Lung (tissue), 17 donors: ENCODE measurements at places on chromosomes 12 and 14. TPM values are rescaled to one million over a fixed set of nuclear protein-coding genes. Genes with fewer than 3 reads are reported as not detected.

- no peak for DNase-seq
These were observed 19.2 kb downstream of the LUM start for GRCh38 chr12:91091916-91092715.

DNA sequence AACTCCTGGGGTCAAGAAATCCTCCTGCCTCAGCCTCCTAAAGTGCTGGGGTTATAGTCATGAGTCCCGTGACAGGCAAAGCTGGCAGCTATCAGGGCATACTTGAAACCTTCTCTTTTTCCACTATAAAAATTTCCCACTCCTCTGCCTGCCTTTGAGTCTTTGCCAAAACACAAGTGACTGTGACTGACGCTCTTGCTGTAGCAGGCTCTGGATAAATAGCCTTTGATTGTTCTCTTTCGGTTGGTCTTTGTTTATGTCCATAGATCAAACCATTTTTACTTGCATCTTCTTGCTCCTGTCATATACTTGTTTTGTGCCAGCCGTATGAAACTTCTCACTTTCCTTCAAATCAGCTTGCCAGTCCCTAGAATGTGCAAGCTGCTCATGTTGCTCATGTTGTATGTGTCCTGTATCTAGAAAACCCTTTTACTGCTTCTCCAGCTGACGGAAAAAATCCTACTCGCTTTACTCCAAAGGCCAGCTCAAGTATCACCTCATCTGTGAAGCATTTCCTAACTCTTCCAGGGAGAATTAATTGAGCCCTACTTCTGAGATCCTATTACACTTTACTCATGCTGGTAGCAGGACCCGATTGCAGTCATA, 73.1 kb downstream of the RESF1 start:
- DNase-seq = no peak

The DEPDC4 gene
- total RNA-seq = 1.6 TPM

DNA sequence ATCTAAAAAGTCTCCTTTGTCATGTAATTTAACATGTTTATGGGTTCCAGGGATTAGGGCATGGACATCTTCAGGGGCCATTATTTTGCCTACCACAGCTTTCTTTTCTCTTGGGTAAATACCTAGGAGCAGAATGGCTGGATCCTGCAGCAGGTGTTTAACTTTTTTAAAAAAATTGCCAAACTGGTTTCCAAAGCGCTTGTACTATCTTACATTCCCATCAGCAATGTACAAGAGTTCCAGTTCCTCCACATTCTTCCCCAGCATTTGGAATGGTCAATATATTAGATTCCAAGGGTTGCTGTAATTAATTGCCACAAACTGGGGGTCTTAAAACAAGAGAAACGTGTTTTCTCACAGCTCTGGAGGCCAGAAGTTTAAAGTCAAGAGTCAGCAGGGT, 27.7 kb upstream of the MYL2 start:
- DNase-seq = no peak

- no peak for DNase-seq
These were observed 6.0 kb downstream of the SPTB start for GRCh38 chr14:64873506-64874219.

GRCh38 chr12:24488906-24489619, 459.8 kb downstream of the BCAT1 start:
- no peak for DNase-seq

DNA sequence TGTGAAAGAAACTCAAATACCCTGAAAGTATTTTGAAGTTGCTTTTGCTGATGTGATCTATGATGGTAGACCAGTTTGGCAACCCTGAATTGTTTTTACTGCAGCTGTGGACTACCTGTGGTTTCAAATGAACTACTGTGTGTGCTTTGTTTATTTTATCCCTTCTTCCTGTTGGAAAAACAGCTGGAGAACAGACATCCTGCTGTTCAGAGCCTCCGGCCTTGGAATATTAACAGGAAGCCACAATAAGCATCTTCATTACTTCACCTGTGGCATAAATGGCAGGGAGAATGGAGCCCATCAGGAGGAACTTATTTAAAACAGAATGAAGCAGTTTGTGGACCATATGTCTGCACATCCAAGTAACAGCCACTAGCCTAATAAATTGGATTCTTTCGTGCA, 104.8 kb downstream of the DUSP6 start:
- DNase-seq = peak; percentile 15

The ACOT6 gene
- not detected for total RNA-seq

The SLC5A8 gene
- total RNA-seq = 7.0 TPM

The NYNRIN gene
- total RNA-seq = 16.1 TPM

DNA sequence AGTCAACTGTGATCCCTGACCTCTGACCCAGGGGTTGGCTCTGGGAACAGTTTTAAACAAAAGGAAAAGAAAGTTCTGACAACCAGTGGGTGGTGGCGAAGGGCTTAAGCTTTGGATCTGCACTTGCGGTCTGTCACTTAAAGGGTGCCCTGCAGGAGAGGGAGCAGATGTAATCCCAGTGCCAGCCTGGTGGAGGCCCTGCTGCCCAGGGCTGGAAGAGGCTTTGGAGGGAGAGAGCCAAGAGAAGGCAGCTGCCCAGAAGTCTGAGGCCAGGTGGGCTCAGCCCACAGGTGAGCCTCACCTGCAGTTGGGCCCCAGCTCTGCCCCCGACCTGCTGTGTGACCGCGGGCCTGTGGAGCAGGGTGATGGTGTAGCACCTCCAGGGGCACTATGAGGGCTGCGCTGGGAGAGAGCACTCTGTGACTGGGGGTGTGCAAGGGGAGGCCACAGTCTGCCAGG, 19.1 kb downstream of the SH2B3 start:
- DNase-seq = no peak

GRCh38 chr12:84912198-84913128, at the start of gene SLC6A15:
Gene SLC6A15, minus strand, starts transcription at chr12:84912799. Its CDS starts 20,679 bp downstream, at chr12:84892120.
- DNase-seq = peak; percentile 79

- peak; percentile 98 for DNase-seq
These were observed at the start of gene TCTN1 for GRCh38 chr12:110613771-110614684. Gene TCTN1, plus strand, starts transcription at chr12:110614129. Its CDS starts 54 bp downstream, at chr12:110614183.

DNA sequence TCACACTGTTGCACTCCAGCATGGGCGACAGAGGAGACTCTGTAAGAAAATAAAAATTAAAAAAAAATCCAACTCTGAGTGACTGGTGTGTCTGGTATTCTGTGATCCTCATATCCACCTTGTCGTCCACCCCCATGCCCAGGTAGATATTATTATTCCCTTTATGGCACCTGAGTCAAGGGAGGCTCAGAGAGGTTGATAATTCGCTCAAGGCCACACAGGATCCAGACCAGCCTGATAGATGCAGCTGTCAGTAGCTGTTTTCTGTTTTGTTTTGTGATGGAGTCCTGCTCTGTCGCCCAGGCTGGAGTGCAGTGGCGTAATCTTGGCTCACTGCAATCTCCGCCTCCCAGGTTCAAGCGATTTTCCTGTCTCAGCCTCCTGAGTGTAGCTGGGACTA, 14.8 kb upstream of the FAM222A start:
- DNase-seq = no peak

The ABHD12B gene
- total RNA-seq = 0.95 TPM

DNA sequence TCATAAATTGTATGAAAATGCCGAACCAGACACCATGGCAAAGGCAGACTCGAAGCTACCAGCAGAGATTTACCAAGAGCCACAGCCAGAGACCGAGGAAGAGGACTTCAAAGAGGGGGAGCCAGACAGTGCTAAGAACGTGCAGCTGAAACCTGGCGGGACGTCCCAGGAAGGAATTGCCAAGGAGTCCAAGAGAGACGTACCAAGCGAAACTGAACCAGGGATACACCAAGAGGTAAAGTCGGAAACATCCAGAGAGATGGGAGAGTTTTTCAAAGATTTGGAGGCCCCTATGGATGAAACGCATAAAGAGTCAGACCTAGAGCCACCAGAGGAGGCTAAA, 294 bp downstream of the SAMD15 start:
- DNase-seq = no peak

The CFAP251 gene
- 24.0 TPM for total RNA-seq
